ENCODE measurements at places on chromosomes 7 and 10.

GRCh38 chr7:73704640-73705550, 14.6 kb downstream of the STX1A start:
- no peak for DNase-seq

GRCh38 chr7:23622506-23622925, 25.3 kb downstream of the CCDC126 start:
- DNase-seq, result no peak

- DNase-seq, result no peak
These were observed 539 bp downstream of the PTCD1 start for GRCh38 chr7:99437946-99438572.

DNA sequence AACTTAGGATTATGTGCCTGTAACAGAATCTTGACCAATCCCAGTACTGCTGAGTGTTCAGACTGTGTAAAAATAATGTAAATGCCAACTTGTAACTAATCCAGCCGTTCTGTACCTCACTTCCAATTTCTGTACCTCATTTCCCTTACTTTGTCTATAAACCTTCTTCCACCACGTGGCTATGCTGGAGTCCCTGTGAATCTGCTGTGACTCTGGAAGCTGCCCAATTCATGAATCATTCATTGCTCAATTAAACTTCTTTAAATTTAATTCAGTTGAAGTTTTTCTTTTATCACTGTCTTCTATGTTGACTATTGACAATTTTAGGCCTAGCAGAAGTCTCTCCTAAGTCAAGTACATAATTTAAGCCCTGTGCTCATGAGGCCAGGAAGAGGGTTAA, 215.3 kb upstream of the RHOBTB1 start:
- DNase-seq, result no peak

DNA sequence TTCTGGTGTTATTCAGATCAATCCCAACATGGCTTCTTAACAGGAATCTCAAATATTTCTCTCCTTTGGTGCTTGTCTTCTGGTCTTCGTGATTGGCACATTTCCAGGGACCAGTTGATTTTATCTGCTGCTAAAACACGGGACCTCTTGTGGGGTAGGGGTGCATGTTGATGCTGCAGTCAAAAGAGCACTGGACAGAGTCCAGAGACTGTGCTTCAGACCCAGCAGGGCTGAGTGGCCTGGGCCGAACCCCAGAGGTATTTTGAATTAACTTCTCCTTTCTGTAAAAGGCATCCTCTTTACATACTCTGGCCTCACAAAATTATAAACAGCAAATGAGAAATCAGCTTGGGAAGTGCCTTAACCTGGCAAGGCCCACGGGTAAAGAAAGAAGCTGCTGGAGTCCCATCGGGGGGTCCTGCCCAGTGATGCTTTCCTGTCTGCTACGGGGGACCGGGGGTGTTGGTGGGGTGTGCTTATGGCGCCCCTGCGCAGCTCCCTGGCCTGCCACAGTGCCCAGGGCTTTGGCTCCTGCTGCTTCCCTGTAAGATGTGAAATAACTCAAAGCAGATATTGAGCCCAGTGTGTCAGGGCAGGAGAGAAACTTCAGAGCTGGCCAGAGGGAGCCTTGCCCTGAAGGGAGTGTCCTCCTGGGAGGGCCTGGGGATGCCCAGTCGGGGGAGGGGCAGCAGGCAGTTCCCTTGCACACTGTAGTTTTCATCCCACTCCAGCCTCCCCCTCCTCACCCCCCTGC, 230.5 kb downstream of the TCF7L2 start:
- no peak for DNase-seq

GRCh38 chr7:107907790-107908189, 16.8 kb downstream of the DLD start:
- no peak for DNase-seq

GRCh38 chr10:47366181-47366631, 17.9 kb downstream of the ZNF488 start:
- no peak for DNase-seq

- no peak for DNase-seq
These were observed 37.7 kb downstream of the MTURN start for GRCh38 chr7:30172451-30172850.

- DNase-seq, result no peak
These were observed 97.6 kb downstream of the LYZL2 start for GRCh38 chr10:30531751-30532530.

GRCh38 chr10:17249820-17250219, 21.8 kb downstream of the VIM start:
- no peak for DNase-seq

- DNase-seq, result no peak
These were observed 642.9 kb downstream of the SDK1 start for GRCh38 chr7:3943779-3944520.

GRCh38 chr7:88147949-88148348, 71.9 kb downstream of the SRI start:
- DNase-seq, result no peak

DNA sequence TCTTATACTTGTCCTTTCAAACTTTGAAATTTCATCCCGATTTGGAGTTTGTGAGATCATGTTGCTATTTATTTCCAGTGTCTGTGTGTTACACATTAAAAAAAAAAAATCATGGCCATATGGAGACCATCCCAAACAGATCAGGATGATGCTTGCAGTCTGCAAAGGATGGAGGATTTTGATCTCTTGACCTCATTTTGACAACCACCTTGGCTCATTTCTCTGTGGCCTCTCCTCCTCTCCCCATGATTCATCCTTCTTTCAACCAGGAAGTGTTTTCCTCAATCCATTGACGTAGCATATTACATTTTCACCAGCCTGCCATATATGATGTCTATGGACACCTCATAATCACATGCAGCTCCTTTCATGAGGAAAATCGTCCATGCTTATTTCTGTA, 68.9 kb upstream of the INSYN2A start:
- DNase-seq, result no peak

- DNase-seq, result no peak
These were observed 35.9 kb upstream of the CACNB2 start for GRCh38 chr10:18104223-18104872.

- DNase-seq, result no peak
These were observed 228.1 kb downstream of the BMPER start for GRCh38 chr7:34133356-34133982.

DNA sequence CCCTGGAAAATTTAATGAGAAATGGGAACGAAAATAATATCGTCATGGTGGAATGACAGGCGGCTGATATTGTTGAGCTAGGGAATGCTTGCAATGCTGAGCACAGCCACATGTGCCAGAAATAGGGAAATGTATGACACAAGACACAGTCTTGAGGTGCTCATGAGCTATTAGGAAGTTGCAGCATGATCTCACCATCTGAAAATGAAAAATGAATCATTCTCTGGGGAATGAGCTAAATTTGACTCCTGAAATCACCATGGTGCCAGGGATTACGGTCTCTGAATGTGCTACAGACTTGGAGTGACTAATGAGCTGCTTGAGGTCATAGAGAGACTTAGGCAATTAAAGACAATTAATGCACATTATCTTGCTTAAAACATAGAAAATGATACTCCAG, 845.0 kb downstream of the CNTNAP2 start:
- no peak for DNase-seq

GRCh38 chr10:38072552-38072951, 21.6 kb upstream of the ZNF37A start:
- DNase-seq, result no peak

DNA sequence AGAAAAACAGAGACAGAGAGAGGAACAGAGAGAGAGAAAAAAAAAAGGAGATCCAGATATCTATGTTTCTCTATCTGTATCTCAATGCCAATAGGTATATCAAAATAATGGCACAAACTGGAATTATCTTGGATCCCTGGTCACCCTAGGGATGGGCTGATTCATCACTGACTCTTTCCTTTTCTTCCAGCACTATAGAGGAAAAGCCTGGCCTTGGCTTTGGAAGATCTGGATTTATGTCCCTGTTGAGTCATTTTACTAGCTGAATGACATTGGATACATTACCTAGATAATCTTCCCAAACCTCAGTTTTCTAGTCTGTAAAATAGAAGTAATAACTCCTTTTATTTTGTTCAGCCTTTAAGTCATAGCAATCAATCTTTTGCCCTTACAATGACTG, 152.8 kb upstream of the GDF10 start:
- no peak for DNase-seq

DNA sequence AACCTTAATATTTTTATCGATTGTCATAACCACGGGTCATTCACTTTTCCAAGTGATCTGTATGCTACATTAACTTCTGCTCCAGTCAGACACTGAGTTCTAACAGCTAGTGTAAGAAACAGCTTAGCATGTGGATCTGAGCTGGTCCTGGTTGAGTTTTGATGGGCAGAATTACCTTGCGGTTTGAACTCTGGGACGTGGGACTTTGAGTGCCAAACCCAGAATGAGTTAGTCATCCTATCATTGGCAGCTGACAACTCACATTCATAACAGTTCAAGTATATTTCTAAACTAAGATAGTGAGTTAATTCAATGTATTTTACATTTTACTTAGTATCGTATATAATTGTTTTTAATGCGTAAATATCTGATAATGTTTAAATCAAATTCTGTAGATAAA, 43.2 kb downstream of the C7orf33 start:
- DNase-seq, result no peak

DNA sequence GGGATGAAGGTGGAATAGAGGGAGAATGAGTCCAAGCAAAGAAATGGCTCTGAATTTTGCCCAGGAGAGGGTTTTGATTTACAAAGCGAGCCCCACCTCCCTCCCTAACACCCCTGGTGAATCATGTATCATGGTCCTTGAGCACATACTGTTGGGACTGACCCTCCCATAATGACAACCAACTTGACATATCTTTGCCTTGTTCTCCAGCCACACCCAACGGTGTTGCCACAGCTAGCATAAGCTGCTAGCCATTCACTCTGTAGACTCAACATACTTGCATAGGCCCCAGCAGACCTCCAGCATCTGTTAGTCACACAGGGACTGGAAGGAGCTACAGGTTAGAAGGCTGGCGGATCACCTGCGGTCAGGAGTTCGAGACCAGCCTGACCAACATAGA, 538.5 kb downstream of the KCNMA1 start:
- no peak for DNase-seq

DNA sequence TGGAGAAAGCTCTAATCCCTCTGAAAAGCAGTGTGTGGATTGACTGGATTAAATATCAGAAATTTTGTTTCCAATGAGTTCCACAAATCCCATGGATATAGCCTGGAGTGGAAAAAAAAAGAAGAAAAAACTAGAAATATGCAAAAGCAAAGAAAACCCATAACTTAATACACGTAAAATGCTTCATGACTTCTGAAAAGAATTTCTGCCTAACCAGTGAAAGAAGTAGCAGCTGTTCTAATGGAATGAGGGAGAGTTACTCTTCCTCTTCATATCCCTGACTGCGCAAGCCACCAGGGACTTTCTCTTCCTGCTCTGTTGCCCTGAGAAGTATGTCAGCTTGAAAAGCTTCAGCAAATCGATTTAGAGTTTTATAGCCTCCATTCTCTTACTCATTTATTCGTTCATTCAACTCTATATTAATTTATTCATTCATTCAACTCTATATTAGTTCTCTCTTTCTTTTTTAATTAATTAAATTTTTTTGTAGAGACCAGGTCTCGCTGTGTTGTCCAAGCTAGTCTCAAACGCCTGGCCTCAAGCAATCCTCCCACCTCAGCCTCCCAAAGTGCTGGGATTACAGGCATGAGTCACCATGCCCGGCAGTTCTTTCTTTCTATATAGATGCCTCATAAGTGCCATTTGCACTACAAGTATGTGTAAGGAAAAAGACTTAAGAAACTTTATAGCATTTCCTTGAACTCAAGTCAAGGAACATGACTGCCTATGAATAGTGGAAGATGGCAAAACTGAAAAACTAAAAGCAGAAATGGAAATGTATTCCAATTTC, 447.3 kb upstream of the NRP1 start:
- no peak for DNase-seq

DNA sequence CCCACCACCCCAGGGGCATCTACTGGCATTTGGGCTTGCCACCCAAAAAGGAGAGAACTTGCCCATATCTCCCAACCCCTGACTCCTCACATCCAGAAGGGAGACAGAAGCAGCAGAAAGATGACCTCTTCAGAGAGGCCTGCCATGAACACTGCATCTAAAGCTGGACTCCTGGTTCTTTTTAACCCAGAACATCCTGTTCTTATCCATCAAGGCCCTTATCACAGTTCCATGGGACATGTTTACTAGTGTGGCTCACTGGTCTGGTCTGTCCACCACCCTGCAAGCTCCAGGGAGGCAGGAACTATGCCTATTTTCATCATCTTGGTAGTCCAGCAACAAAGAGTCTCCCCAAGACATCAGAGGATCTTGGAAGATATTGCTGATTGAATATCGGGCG, 114.9 kb upstream of the PDLIM1 start:
- no peak for DNase-seq

- no peak for DNase-seq
These were observed 1.5 kb downstream of the MKX start for GRCh38 chr10:27743877-27744801.

GRCh38 chr7:2478800-2479199, 2.6 kb upstream of the GRIFIN start:
- no peak for DNase-seq

DNA sequence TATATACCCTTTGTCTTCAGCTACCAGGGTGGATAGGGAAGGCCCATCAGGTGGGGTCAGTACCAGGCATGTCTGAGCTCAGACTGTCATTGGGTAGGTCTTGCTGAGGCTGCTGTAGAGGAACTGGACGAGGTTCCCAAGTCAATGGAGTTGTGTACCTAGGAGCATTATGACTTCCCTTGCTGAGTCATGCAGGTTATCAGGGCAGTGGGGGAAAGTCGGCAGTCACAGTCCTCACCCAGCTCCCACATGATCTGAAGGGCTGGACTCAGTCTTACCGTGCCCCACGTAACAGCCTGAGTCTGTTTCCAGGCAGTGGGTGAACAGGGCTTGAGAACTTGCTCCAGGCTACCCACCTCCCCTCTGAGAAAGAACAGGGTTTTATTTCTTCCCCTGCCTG, 260.8 kb upstream of the COBL start:
- DNase-seq, result no peak

GRCh38 chr7:111137296-111138192, 46.6 kb downstream of the LRRN3 start:
- no peak for DNase-seq

- DNase-seq, result no peak
These were observed 22.9 kb downstream of the GTF2IRD1 start for GRCh38 chr7:74476626-74477025.

DNA sequence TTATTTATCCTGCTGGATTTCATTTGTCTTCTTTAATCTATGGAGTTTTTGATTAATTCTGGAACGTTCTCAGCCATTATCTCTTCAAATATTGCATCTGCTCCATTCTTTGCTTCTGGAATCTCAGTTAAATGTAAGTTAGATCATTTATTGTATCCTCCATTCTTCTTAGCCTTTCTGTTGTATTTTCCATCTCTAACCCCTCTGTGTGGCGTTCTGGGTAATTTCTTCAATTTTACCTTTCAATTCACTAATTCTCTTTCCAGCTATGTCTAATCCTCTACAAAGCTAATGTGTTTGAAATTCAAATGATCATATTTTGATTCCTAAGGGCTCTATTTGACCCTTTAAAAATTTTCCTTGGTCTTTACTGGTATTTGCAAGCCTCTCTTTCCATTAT, 92.4 kb downstream of the CDH23 start:
- DNase-seq, result no peak

- no peak for DNase-seq
These were observed 219.5 kb downstream of the KIAA1217 start for GRCh38 chr10:24428410-24428782.

All from activated naive CD8-positive, alpha-beta T cell treated with anti-CD3 and anti-CD28 coated beads, Interleukin-2, amount 50 U/mL, for 16 hours (primary cell).